ENCODE measurements at places on chromosomes 12 and 14. TPM values are rescaled to one million over a fixed set of nuclear protein-coding genes. Genes with fewer than 3 reads are reported as not detected.

The PTPN6 gene
- total RNA-seq, result 0.11 TPM

The GIT2 gene
- total RNA-seq, result 44.8 TPM

The LYZ gene
- not detected for total RNA-seq

The SYNDIG1L gene
- total RNA-seq, result not detected

The DCN gene
- total RNA-seq, result 87.0 TPM

The SPATS2 gene
- total RNA-seq, result 30.7 TPM

The OAS2 gene
- 0.77 TPM for total RNA-seq

The TSPAN19 gene
- total RNA-seq, result 0.25 TPM

The EDDM3A gene
- not detected for total RNA-seq

The CLBA1 gene
- 8.0 TPM for total RNA-seq
